Retinal pigment epithelial cell (primary cell): ENCODE measurements at places on chromosomes 11 and 22.

- DNase-seq: no peak
Observed at GRCh38 chr11:96259134-96259830, 83.7 kb downstream of the MAML2 start.

DNA sequence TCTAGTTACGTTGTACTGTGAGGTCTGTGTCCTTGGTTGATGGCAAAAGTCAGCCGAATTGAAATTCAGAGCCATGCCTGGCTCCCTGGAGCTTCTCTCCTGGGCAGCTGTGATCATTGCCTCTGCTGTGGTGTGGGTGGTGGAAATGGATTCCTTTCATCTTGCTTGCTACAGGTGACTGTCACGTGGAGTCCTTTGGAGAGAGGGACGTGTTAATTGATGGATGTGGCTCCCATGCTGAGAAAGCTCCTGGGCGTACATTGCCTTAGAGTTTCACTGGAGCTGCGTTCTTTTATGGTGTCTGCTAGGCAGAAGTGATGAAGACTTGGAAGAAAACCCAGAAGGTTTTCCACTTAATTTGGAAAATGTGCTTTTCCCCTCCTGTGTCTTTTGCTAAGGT, 41.9 kb upstream of the PPP6R3 start:
- no peak for DNase-seq

DNA sequence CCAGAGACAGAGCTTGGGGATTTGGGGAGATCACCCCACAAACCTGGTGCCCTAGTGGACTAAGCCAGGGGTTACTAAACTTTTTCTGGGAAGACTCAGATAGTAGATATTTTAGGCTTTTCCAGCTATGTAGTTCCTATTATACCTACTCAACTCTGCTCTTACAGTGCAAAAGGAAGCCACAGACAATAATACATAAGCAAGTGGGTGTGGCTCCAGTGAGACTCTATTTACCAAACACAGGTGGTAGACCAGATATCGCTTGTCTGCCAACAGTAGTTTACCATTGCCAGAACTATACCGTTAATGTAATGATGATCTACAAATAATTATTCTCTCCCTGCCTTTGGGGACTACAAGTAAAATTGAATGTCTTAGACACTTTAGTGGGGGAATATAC, 6.9 kb downstream of the LDHC start:
- no peak for DNase-seq

DNA sequence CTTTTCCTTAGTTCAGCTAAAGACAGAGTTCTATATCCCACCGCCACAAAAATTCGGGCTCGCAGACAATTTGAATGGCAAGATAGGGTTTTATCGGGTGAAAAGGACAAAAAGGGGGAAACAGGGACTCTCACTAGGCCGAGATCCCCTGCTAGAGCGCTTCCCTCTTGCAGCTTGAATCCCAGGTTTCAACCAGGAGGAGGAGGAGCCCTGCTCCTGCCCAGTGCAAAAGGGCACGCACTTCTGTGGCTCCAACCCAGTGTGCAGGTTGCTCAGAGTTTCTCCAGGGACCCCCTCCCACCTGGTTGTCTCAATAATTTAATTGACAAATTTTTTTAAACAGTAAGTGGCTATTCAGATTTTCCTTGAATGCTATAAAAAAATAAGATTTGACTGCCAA, 152.6 kb upstream of the LUZP2 start:
- no peak for DNase-seq

DNA sequence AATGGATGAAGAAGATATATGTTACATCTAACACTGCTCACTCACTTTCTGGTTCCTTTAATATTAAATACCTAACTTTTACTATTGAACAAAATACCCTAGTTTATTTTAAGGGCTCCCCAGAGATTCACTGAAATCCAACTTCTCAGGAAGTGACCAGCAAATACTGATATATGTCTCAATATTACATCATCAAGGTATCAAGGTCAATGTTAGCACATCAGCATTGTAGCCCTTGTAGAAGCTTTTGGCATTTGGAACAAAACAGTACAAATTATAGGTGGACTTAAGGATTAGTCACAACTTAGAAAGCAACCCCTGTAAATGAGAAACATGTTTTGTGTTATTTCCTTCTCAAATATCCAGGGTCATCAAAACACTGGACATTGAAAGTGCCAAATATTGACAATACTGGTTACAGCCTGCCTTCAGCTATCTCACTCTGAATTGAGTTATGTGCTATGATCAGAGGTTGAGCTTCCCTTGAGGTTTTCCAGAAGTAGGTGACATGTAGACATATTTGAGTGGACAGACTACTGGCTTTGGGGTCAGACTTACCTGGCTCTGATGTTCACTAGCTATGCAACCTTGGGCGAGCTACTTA, 1.9 kb upstream of the ATL3 start:
- DNase-seq: no peak

GRCh38 chr11:74615988-74616387, 23.6 kb downstream of the POLD3 start:
- DNase-seq: no peak

DNA sequence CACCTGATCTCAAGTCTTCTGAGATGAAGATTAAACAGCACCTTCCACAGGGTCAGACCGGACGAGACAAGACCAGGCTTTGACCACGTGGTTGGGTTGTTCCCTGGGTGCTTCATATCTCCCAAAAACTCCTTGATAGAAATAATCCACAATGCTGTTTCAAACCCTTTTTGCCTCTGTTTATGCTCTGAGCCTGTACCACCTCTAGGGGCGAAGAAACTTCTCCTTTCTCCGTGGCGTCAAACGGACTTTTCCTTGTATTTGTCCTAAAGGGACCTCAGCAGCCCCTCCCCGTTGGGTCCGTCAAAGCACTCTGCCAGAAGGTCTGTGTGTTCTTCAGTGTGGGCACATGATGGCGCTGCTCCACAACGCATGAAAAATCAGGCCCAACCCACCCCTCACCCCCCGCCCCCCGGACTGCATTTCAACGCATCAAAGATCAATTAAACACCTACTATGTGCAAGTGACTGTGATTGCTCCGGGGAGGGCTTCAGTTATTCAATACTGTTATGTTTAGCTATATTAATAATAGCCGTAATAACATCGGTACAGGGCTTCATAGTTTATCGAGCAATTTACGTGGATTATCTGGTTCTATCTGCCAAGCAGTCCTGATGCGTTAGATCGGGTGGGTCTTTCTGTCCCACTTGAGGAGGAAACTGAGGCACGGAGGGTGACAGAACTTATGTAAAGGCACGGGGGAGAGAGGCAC, 17.3 kb upstream of the EIF3D start:
- no peak for DNase-seq

GRCh38 chr11:126416542-126417090, 61.1 kb downstream of the ST3GAL4 start:
- DNase-seq: no peak

DNA sequence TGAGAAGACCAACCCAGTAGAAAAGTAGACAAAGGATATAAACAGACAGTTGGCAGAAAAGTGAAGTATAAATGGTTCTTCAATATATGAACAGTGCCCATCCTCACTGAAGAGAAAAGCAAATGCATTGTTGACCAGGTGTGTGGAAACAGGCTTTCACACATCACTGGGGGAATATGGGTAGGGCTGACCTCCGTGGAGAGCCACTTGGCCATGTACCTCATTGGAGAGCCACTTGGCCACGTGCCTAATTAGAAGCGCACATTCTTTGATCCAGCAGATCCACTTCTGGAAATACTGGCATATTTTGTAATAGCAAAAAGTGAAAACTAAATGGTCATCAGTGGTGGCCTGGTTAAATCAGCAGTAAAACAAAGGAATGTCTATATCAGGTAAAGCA, 43.2 kb downstream of the PPP6R3 start:
- DNase-seq: no peak

GRCh38 chr11:94417386-94417987, 16.3 kb upstream of the GPR83 start:
- DNase-seq: no peak

DNA sequence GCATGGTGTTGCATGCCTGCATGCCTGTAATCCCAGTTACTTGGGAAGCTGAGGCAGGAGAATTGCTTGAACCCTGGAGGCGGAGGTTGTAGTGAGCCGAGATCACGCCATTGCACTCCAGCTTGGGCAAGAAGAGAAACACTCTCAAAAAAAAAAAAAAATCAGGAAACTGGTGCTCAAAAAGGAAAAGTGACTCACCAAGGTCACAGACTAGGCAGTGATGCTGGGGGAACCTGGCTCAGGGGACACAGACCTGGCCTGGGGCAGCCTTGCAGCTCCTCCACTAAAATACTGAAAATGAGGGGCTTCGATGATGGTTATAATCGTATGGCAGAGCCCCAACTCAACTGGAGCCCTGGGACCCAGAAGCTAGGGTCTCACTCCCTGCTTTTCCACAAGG, 8.1 kb upstream of the SLC35E4 start:
- DNase-seq: no peak

DNA sequence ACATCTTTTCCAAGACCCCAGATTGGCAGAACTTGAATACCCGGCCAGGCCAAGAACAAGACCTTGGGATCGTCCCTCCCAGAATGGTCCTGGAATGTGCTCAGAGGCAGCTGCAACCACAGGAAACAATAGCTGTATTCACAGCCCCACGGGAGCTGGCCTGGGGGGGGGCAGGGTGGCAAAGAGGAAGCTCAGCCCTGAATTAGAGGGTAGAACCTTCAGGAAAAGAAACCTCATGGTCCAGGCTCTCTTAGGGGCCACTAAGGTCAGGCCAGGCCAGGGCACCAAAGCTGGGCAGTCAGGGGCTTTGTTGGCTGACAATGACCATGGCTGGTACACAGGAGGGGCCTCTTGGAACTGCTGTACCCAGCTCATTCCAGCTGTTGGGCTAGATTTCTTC, 17.3 kb downstream of the RPL27A start:
- no peak for DNase-seq

DNA sequence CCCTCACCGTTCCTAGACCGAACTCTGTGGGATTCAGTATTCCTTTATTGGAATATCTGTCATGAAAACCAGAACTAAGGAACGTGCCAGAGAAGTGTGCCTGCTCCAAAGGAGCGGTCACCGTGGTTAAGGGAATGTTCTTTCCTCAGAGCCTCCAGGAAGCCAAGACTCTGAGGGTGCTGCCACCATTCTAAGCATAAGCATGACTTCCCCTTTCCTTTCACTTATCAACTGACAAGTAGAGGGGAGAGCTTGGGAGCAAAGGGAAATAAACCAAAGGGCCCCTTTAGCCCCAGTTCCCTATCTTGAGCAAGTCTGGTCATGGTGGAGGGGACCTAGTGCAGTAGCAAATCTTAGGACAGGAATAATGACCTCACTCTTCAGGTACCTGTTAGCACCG, 26.8 kb downstream of the CTR9 start:
- DNase-seq: no peak
